ENCODE measurements at places on chromosomes 13 and 19. TPM values are rescaled to one million over a fixed set of nuclear protein-coding genes. Genes with fewer than 3 reads are reported as not detected.
A peak's percentile ranks its signal among the peaks of the same experiment; 100 is the strongest.

DNA sequence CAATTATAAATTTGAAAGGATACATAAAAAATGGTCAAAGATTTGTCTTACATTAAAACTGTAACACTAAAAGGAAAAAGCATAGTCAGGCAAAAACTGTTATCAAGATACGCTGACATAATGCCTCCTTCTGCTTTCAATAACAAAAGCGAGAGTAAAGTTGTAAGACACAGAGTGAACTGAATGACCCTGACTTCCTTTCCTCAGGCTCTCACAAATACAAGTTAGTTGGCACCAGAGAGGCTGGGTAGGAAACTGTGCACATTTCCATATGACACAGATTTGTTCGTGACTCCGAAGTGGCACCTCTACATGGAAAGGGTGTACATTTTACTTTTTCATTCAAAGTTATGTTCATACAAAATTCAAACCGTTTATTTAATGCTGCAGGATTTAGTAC lies 15.4 kb downstream of the FGF14 start:
- DNase-seq: peak; percentile 7

C3 gene
- total RNA-seq: 4.8 TPM

DNA sequence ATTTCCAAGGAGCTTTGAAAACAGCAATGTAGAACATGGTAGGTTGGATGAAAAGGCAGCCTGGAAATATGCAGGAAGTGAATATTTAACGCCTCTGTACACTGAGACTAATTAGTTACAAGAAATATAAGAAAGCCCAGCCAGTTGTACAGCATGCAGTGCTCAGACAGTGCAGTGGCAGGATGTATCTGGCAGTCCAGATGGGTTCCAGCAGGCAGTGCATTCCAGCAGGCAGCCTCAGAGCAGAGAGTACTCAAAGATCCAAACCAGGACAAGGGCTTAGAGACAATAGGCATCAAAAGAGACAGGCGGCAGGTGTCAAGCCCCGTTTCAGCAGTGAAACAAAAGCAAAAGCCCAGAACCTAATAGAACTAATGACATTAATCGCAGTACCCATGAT lies 2776.3 kb downstream of the PCDH9 start:
- peak; percentile 11 for DNase-seq

DNA sequence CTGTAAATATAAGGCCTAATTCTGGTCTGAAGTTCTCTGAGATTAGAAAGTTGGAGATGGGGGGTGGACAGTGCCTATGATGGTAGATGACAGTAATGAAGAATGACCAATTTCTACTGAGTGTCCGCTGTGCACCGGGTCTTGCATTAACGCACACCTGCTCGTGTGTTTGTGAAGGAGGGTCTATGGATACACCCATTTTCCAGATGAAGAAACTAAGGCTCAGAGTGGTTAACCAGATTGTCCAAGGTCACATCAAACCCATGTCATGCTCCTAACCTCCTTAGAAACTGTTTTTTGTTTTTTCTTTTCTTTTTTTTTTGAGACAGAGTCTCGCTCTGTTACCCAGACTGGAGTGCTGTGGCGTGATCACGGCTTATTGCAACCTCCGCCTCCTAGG lies 13.7 kb downstream of the AXL start:
- no peak for DNase-seq

ZNF554 gene
- total RNA-seq: 7.5 TPM

DNA sequence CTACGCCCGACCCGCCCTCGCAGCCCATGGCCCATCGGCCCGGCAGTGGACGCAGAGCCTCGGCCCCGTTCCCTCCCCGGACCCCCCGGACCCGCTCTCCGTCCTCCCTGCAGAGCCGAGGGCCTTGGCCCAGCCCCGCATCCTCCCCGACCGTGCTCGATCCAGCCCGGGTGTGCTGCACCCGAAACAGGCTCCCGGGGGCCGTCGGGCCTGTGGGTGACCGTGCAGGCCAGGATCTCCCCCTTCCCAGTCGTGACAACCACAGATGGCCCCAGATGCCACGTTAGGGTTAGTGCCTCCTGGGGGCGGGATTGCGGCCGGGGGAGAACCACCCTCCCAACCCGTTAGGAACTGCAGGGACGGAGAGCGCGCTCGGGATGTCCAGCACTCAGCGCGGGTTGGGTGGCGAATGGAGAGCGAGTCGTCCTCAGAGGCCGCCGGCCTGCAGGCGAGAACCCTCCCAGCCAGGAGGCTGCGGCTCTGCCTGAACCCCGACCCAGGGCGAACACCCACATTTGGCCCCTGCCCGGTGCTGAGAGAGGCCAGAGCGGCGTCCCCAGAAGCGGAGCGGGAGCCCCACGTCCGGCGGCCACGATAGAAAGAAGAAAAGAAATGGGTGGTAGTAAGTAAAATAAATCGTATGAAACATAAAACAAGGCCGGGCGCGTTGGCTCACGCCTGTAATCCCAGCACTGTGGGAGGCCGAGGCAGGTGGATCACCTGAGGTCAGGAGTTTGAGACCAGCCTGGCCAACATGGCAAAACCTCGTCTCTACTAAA lies 6.7 kb upstream of the MADCAM1 start:
- DNase-seq: peak; percentile 72

DHDH gene
- 0.69 TPM for total RNA-seq

PCP2 gene
- total RNA-seq: not detected

DNA sequence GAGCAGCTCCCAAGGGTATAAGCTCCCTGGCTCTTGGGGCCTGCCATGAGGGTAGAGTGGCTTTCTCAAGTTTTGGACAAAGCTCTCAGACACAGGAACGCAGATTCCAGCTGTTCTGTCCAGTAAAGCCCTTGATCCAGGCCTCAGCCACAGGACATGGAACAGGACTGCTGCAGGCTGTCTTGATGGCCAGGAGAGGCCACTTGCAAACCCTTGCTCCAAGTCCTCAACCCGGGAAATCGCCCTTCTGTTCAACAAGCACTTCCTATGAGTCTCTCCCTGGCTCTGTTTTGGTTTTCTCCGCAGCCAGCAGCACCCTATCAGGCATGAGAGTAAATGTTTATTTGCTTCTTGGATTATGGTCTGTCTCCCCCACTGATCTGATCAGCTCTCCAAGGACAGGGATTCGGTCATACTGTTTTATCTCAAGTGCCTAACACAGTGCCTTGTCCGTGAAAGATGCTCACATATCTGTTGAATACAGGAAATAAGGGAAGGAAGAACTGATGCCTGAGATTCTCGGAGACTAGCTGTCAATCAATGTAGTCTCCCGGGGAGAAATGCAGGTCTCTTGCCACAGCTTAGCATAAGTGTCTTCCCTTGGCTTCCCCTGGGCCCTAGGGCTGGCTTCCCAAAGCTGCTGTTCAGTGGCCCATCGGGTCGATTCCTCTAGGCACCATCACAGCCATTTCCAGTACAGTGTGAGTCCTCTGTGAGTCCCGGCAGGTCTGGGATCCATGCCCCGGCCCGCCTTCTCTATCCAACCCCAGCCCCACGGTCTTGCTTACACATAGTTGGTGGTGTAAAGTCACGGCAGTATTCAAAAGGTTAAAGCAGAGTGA lies 90.8 kb downstream of the TSHZ3 start:
- DNase-seq: peak; percentile 16

SIGLEC10 gene
- not detected for total RNA-seq

DNA sequence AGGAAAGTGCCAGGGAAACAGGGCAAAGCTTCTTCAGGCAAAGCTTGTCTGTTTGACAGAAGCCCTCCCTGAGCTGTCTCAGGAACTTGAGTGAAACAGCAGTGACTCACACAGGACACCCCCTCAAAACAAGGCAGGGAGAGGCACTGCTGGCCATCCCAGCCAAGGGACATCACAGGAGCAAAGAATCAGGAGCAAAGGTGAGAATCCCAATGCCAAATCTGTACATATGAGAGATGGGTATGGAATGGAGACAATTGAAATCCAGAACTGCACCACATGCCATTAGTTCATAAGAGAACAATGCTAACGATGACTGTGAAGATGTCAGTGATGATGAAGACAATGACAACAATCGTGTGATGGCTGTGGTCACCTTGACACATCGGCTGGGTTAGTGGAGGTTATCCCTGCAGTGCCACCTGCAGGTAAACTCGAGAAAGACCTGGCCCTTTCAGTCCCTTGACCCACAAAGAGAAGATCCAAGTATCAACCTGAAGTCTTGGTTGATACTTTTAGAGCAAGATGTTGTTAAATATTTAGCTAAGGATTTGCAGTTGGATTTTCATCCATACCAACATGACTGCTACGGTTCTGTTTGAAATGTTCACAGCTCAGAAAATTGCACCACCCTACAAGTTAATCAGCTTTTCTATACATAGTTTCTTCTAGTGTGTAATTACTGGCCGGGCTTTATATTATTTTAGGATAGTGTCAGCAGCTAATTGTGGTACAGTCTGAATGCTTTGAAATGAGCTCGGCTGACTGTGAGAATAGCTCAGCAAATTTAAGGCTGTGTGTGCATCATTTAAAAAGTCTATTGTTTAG lies 42.0 kb upstream of the IPO5 start:
- peak; percentile 69 for DNase-seq

DNA sequence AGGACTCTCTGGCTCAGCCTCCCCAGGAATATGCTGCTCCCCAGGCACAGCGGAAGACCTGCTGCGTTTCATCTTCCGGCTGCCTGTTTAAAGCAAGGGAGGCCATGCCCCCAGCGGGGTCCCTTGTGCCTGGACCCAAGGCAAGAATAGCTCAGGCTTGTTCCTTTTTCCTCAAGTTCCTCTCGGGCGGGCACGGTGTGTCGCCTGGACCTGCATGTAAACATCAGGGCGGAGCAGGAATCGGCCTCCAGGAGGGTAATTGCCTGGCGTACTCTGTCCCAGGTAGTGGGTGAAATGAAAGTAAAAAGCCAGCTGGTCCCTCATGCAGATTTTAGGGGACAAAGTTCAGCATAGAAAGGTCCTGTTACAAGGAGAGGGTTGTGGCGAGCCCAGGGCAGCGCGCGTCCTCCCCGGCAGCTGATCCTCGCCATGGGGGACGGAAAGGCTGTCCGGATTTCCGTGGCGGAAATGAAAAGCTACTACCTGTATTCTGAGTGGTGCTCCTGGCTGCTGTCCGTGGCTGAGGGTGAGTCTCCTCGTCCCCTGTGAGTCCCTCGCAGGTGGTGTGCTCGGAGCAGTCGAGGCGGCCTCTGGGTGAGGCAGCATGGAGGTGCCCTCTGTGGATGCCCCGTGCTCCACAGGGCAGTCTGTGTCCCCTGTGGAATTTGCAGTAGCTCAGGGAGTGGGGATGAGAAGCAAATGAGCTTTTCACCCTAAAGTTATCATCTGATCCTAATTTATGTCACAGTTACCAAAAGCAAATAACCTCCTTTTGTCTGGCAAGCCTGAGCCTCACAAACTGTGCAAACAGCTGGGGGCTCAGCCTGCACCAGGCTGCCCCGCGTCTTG lies 16.2 kb downstream of the MCF2L start:
- no peak for DNase-seq

HCN2 gene
- 2.9 TPM for total RNA-seq

- DNase-seq: peak; percentile 55
Observed at GRCh38 chr19:33241530-33242101, 16.0 kb upstream of the SLC7A10 start.

- no peak for DNase-seq
Observed at GRCh38 chr13:79258489-79258888, 147.6 kb downstream of the RBM26 start.
